ENCODE measurements at places on chromosomes 4 and X.
A peak's percentile ranks its signal among the peaks of the same experiment; 100 is the strongest.

DNA sequence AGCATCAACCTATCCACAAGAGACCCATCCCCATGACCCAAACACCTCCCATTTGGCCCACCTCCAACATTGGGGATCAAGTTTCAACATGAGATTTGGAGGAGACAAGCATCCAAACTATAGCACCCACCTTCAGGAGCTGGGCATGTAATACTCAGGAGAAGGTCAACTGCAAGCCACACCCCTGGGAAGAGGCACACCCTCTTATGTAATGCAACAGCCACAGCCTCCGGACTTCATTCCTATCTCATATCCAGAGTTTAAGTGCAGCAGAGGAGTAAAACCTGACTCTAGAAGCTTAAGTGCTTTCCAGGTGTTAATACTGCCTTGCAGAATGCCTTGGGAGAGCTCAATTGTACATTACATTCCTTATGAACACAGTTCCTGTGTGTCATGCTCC, 197.4 kb downstream of the PTTG2 start:
- no peak for DNase-seq

DNA sequence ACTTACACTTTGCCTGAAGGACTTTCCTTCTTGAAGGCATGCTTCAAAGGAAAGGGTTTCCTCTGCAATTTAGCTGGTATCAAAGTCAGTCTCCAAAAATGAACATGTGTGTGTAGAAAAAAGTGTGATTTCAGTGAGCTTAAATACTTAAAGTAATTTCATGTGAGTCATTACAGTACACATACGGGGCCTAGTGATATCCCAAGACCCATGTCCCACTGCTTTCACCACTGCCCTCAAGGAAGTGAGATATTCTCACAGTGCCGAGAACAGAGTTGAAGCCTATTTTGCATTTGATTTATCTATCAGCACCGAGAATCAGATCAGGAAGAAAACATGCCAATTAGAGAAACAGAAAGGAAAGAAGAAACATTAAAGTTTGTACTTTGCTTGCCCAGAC, 61.0 kb downstream of the CHST7 start:
- no peak for DNase-seq

- no peak for DNase-seq
These were observed at the start of gene PLP1 for GRCh38 chrX:103776546-103776945. Gene PLP1, plus strand, starts transcription at chrX:103776840. Its CDS starts 156 bp downstream, at chrX:103776996.

GRCh38 chr4:106355193-106355592, 13.4 kb downstream of the GIMD1 start:
- DNase-seq = no peak

- DNase-seq = no peak
These were observed 113.6 kb downstream of the ZNF518B start for GRCh38 chr4:10343656-10344055.

DNA sequence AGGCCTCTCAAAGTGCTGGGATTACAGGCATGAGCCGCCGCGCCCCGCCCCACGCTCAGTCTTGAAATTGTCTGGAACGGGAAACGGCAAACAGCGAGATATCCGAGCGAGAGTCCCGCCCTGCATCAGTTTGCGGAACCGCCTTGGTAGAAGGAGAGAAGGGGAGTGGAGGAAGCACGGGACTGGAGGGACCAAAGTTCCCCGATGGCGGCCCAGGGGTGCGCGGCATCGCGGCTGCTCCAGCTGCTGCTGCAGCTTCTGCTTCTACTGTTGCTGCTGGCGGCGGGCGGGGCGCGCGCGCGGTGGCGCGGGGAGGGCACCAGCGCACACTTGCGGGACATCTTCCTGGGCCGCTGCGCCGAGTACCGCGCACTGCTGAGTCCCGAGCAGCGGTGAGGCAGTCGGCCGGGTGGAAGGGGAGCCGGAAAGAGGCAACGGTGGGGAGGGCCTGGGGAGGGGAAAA, at the start of gene BST1:
Gene BST1, plus strand, starts transcription at position 125 of the 463 bp plus-strand sequence. Its CDS starts 80 bp downstream, at position 205.
- DNase-seq = peak; percentile 68

GRCh38 chrX:120145295-120145925, 13.0 kb upstream of the RHOXF2 start:
- DNase-seq = no peak

- DNase-seq = peak; percentile 81
These were observed 186.9 kb downstream of the CAMK2D start for GRCh38 chr4:113574636-113575103.

DNA sequence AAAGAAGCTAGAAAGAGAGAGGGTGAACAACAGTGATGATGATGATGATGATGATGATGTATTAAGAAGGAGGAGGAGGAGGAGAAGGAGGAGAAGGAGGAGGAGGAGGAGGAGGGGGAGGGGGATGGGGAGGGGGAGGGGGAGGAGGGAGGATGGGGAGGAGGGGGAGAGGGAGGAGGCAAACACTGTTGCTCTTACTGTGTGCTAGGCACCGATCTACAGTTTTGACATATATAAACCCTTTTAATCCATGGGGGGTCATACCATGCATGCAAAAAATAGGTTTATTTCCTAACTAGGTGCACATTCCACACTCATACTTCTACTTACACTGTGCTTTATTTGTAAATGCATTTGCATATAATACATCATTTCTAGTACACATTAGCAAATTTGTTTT, 482.8 kb upstream of the FAM241A start:
- DNase-seq = no peak

GRCh38 chr4:125703443-125703842, 388.7 kb downstream of the FAT4 start:
- DNase-seq = peak; percentile 50

- DNase-seq = peak; percentile 67
These were observed 133.0 kb downstream of the KLHL8 start for GRCh38 chr4:87087420-87087819.

DNA sequence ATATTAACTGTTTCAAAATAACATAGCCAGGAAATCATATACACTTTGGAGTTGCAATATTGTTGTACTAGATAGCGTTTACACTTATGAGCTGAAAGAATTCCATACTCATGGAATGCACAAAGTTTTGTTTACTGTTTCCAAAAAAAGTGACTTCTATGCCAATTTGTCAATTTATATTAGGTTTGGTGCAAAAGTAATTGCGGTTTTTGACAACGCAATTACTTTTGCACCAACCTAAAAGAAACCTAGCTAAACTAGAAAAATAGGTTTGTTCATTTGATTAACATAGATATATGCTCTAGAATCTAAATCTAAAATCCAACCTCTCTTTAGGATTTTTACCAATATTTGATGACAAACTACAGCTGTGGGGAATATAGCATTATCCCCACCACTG, 15.2 kb downstream of the RXFP1 start:
- DNase-seq = no peak

DNA sequence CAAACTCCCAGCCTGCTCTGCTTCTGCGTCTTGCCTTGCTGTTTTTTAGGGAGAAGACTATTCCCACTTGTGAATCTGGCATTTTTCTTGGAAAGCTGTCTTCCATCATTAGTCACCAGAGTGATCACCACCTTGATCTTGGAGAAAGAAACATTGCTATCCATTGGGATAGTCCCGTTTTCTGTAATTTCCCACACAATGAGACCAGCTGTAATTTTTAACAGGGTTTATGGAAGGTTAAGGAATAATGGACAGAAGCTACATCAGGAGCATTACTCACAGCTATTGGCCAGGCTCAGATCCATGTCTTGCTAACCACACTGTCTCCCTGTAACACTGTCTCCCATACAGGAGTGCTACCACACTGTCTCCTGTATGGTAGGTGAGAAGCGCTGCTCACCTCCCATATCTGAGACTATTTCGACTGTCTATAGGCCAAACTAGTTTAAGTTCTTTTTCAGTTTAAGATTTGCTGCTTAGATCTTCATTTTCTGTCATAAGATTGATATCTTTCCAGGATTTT, 523.0 kb downstream of the SPRY1 start:
- DNase-seq = no peak

DNA sequence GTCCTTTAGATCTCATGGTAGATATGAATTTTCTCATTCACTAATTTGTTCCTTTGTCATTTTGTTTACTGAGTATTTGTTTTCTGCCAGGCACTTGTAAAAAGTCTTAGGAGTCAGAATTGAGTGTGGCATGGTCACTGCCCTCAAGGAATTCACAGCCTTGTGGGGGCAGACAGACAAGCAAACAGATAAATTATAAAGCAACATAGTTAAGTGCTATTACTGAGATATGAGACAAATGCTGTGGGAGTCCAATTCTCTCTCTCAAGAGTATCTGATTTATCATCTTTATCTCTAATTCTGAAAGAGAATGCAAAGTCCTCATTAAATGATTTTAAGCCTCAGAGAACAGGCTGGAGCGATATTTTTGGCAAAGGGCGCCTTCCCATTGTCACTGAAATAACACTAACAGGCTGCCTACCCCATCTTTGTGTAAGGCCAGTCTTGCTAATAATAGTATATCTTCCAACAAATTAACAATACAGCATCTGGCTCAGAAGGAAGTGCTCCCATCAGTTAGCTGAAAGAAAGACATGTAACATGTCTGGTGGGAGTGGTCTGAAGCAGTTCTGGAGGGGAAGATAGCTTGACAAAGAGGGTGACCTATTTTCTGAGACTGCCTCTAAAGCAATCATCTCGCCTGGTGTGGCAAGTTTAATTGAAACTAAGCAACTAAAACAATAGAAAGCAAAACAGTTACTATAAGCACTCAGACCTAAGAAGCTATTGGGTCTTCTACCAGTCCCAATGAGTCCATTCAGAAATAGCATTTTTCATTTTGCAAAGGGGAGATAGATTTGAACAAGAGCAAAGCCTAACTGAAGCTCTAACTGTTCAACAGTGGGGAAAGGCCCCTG, 61.5 kb upstream of the AMOT start:
- DNase-seq = no peak

Data from EH (cell line).